ENCODE measurements at places on chromosomes 11 and 22.
A peak's percentile ranks its signal among the peaks of the same experiment; 100 is the strongest.

DNA sequence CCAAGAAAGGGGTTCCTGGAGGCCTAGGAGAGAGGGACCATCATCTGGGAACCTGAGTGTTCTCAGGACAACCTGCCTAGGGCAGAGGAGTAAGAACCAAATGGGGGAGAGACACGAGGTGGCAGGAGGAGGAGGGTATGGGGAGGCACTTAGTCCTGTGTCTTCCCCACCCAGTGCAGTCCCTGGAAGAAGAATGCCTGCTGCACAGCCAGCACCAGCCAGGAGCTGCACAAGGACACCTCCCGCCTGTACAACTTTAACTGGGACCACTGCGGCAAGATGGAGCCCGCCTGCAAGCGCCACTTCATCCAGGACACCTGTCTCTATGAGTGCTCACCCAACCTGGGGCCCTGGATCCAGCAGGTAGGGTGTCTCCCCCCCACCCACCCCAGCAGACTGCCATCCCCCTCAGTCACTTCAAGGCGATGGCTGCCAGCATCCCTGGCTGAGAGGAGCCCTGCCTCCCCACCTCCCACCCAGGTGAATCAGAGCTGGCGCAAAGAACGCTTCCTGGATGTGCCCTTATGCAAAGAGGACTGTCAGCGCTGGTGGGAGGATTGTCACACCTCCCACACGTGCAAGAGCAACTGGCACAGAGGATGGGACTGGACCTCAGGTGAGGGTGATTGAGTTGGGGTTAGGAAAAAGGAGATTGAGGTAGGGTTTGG lies 3.7 kb upstream of the INPPL1 start:
- no peak for DNase-seq

- no peak for DNase-seq
These were observed 31.6 kb downstream of the RBX1 start for GRCh38 chr22:40982482-40983385.

DNA sequence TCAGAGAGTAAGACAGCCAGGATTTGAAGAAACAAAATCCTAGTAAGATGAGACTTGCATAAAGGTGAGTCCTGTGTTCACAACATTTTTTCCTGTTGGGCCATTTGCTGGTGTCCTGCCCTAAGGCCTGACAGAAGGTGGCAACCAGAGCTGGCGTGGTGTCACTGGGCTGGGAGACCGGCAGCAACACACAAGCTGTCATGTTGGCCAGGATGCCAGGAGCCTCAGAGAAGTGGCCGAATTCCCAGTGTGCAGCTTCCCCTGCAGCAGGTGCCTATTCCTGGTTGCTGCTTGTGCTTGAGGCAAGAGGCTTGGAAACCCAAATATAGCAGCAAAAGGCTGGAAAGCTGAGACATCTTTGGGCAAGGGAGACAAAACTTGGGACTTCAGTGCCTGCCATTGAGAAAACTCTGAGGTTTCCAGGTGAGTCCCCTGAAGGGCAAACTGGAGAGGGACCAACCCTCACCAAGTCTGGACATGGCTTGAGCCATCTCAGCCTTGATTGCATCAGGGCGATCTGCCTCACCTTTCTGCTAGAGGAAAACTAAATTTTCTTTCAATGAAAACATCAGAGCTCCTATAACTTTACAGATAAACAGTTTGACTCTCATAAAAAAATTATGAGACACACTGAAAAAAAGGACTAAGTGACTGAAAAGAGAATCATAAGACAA lies 25.9 kb downstream of the ALG12 start:
- DNase-seq, result no peak

DNA sequence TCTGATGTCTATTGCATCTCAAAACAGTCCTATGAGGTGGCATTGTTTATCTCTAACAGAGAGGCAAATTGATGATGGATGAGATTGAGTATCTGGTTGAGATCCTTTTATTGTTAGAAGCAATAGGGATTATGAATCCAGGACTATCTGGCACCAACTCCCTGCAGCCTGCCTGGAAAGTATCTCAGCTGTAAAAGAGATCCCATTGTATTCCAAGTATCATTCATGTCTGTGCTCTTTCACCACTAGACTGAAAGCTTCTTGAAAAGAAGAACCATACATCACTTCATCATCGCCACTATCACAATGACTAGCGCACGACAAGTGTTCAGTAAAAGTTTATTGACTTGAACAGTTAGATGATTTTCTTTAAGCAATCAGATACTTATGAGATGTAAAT lies 41.9 kb upstream of the PCF11 start:
- DNase-seq, result no peak

DNA sequence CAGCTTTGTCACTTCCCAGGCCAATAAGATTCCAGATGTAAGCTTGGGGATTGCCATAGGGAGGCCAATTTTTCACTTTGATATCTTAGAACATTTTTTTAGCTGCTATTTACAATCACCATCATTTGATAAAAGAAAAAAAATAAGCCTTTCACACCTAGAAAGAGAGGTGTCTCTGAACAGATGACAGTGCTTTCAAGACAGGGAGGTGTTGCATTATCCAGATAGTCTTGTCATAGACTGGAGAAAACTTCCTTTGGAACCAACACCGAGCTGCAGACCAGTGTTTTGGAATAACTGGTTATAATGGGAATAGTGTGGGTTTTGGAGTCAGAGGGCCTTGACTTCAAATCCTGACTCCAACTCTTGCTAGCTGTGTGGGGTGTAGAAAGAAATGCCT lies 101.0 kb downstream of the SLC1A2 start:
- no peak for DNase-seq

- DNase-seq, result no peak
These were observed 8.4 kb upstream of the ST14 start for GRCh38 chr11:130151196-130151595.

- no peak for DNase-seq
These were observed 453.1 kb downstream of the SOX6 start for GRCh38 chr11:15903246-15903645.

- DNase-seq, result no peak
These were observed 291.0 kb downstream of the BRD1 start for GRCh38 chr22:49536571-49537131.

DNA sequence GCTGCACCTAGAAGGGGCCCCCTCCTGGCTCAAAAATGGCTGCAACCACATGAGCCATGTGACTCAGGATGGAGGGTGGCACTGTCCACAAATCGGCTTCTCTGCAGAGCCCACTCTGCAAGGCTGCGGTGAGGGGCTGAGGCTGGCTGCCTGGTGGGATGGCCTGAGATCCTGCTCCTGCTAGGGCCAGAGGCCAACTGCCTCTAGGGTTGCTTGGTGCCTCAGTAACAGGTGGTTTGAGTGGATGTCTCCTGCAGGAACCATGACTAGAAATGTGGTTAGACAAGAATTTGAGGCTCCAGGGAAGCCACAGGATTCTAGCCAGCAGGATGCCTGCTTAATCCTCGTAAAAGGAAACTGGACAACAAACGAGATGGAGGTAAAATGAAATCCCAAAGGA lies 17.1 kb downstream of the PATZ1 start:
- no peak for DNase-seq

DNA sequence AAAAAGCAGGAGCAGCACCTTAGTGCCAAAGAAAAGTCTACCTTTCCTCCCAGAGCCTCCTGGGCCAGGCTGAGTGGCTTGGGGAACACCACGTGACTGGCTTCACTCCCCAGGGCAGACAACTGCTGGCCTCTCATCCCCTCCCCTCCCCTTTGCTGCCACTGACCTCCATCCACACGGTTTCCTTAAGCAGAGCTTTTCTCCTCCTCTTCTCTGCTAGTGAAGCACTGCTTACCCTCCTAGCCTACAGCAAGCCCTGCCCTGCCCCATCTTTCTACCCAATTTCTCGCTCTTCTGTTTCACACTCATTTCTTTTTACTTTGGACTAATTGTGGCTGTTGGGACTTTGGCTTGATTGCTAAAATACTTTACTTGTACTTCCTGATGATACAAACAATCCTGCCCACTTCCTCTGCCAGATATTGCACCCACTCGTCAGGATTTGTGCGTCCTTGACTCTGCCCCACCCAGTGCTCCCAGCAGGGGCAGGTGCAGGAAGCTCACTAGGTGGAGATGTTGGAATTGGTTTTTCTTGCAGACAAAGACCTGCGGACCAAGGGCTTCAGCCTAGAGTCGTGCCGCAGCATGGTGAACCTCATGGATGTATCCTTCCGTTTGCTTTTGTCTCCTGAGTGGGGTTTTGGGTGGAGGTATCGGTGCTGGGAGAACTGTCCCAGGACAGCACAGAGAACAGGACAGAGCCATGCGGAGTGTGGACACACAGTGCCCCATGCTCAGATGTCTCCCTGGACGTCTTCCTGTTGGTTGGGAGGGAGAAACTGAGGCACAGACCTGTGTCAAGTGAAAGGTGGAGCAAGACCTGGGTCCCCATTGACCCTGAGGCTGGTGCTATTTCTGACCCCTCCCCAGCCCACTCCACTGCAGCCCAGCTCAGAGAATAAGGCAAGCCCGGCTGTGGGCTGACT lies 27.3 kb downstream of the CAPN1 start:
- DNase-seq, result no peak

GRCh38 chr11:11311169-11311568 lies 41.9 kb downstream of the CSNK2A3 start:
- no peak for DNase-seq

DNA sequence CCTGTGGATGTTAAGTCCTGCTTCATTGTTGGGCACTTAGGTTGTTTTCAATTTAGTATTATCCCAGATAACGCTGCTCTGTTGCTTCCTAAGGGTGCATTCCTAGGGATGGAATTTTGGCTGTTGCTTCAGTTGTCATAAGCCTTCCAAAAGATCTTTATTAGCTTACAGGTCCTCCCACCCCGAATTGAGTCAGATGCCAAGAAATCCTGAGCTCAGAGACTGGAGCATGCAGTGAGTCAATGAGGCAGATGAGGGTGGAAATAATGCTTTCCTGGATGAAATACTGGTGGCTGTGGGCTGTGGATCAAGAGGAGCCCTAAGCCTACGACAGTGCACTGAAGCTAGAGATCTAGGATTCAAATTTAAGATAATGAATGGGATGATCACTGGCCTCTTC lies 10.7 kb upstream of the IL18BP start:
- peak; percentile 84 for DNase-seq

GRCh38 chr11:8754241-8754640 lies 71.6 kb downstream of the RPL27A start:
- peak; percentile 41 for DNase-seq

DNA sequence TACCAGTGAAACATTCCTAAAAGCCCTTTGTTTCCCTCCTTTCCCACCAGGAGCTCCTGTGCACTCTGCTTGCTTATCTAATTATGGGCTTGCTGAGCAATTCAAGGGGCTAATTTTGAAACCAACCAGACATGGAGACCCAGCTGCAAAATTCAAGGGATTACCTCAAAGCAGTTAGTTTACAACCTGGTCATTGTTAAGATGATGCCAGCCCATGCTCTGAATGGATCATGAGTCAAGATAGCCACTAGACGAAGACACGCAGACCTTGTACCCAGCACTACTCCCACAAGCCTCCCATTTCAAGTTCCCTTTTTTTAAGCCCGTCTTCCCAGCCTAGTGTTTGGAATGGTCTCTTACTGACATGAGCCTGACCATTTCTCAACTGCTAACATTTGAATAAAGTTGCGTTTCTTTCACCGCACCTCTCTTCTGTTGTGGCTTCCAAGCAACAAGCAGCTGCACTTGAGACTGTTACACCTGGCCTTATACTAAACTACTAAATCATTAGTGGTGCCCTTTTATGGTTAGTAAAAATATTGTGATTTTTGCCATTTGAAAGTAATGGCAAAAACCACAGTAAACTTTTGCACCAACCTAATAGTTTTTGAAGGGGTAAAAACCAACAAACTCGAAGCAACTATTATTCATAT lies 315.3 kb upstream of the LUZP2 start:
- no peak for DNase-seq

DNA sequence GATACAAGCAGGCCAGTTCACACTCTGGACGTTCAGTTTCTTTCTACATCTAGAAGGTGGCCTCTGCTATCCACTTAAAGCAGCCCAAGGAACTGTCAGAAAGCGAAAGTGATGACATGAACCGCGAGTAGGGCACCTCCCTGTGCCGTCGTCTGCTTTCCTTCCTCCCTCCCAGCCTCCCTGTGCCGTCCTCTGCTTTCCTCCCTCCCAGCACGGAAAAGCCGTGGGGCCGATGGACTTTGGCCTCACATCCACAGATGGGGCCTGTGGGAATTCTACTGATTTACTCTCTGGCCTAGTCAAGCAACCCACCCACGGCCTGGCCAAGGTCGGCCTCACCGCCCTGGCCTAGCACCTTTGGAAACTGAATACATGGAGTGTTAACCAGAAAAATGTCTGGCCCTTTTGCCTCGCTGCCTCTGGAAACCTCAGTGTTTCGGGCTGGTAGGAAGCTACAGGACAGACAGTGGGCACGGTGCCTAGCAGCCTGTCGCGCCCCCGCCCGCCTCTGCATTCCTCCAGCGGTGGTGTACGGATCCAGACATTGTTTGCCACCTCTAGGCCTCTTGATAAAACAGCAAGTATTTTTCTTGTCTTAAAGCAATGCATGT lies 14.2 kb downstream of the PEX26 start:
- DNase-seq, result peak; percentile 41

DNA sequence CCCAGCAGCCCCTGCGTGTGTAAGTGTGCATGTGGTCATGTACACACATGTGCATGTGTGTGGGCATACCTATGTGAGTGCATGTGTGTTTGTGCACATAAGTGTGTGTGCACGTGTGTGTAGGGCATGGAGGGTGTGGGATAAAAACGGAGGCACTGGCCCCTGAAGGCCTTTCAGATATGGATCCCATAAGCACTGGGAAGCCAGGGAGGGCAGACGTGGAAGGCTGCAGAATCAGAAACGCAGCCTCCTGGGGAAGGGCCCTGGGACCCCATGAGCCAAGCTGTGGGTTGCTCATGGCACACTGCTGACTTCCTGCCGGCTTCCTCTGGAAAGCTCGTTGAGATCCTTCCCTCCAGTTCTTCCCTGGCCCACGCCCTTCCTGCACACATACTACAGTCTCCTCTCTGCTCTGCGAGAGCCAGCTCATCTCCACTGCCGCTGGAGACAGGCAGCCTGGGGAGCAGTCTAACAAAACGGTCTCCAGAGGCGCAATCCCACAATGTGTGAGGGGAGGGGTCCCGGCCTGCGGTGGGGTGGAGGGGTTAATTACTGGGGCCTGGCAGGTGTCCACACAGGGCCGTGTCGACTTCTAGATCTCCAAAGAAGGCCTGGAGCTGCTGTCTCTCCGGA lies 435.2 kb upstream of the B3GAT1 start:
- DNase-seq, result no peak

- DNase-seq, result peak; percentile 16
These were observed 758 bp downstream of the LDLRAD3 start for GRCh38 chr11:35944503-35945136.

GRCh38 chr22:49568751-49569285 lies 258.9 kb downstream of the BRD1 start:
- no peak for DNase-seq

DNA sequence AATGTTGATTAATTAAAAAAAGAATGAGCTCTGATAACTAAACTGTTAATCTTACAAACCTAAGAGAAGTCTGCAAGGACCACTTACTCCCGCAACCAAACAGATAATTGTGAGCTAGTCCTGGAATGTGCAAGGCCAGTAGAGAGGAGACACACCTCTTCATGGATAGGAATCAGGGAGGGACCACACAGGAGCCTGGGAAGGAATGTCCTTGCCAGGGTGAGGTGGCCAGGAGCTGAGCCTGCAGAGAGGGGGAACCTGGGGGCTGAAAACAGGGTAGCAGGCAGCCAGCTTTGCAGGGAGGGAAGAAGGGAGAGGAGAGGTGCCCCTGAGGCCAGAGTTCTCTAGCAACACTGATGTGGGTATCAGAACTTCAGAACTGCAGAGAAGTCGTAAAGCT lies 9.4 kb upstream of the NLRP10 start:
- peak; percentile 34 for DNase-seq
